Activated T-helper 1 cell treated with Interleukin-2 at 50 U/mL for 16 hours (primary cell): ENCODE measurements at places on chromosomes 11 and 22.

- DNase-seq, result no peak
Observed at GRCh38 chr11:32131321-32131720, 40.4 kb downstream of the RCN1 start.

DNA sequence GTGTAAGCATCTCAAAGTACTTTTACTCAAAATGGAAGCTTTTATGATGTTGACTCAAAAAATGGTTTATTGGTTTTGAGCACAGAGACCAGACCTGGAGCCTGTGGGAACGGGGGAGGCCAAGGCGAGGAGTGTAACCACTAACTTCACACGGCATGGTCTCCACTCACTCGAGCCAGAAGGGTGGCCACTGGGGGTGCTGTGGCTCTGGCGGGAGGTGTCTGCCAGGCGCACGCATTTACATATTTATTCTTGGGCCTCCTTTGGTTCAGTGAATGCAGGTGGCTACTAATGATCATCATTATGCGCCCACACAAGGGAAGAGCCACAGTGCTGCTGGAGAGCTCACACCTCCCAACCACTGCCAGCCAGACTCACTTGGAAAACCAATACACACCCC lies 64.6 kb downstream of the FLRT1 start:
- DNase-seq, result no peak

GRCh38 chr22:17974087-17974486 lies 50.3 kb downstream of the MICAL3 start:
- DNase-seq, result no peak

GRCh38 chr22:45777852-45778375 lies 106.3 kb downstream of the ATXN10 start:
- DNase-seq, result no peak

DNA sequence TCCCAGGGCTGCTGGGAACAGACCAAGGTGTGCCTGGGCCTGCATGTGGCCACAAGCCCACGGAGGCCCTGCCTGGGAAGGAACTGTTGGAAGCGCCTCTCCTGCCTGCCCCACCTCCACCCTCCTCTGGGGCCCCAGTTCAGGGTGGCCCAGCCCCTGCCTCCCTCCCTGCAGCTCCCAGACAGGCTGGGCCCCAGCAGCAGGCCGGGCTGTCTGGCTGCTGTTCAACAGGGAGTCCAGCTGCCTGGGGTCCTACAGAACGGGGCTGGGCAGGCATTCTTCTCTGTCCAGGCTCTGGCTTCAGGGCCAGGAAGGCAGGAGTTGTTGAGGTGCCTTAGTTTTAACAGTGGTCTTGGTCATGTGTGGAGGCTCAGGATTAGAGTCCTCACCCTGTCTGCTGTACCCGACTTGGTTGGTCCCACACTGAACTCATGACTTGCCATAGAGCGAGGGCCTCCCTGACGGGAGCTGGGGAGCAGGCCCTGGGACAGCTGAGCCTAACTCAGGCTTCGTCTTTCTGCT lies 11.8 kb downstream of the PRDM11 start:
- no peak for DNase-seq

GRCh38 chr11:118921929-118922744 lies 3.6 kb downstream of the BCL9L start:
- DNase-seq, result no peak

DNA sequence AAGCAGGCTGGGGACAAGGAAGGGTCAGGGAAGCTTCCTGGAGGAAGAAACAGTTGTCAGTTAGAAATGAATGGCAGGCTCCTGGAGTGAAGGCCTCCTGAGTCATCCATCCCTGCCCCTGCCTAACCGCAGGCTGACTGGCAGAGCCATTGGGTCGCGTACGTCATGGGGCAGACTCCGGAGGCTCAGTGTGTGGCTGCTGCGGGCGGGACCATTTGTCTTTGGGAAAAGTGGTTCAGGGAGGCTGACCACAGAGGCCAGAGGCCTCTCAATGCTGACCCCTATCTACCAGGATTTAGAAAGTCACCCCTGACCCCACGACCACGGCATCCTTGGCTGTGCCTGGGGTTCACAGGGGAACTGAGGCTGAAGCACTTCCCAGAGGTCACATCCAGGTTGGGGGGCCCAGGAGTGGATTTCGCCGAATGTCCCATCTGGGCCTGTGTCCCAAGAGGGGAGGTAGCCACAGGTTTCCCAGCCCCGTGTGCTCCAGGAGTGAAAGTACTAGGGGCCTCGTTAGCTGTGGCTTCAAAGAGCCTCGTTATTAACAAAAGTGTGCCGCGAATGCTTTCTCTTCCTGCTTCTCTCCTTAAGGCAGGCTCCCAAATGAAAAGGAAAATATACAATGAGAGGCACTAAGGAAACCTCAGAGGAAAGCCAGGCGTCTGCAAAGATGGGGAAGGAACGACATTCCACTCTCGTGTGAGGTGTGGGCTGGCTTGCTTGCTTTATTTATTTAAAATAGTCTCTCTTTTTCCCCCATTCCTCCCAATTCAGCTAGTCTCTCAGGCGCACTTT lies 58.9 kb downstream of the FLRT1 start:
- no peak for DNase-seq

DNA sequence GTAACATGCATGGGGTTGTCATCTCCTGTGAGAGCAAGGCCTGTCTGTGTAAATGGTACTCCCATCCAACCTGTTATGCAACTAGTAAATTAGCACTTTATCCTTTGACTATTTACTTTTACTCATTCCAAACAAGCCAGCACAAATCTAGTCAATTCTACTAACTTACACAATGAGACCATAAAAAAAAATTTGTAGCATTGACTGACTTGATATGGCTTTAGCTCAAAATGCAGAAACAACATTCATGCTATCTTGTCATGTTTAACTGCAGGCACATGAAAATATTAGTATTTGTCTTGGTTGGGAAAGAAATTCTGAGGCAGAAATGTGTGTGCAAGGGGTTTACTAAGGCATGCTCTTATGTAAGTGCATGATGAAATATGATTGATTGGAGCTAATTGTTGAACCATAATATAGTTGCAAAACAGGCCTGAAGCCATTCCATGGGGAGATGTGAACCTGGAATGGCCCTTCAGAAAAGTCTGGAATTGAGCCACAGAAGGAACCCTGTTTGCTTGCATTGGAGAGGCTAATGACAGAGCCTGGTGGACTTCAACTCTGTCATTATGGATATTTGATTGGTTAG lies 2.5 kb downstream of the SLC22A25 start:
- DNase-seq, result no peak

DNA sequence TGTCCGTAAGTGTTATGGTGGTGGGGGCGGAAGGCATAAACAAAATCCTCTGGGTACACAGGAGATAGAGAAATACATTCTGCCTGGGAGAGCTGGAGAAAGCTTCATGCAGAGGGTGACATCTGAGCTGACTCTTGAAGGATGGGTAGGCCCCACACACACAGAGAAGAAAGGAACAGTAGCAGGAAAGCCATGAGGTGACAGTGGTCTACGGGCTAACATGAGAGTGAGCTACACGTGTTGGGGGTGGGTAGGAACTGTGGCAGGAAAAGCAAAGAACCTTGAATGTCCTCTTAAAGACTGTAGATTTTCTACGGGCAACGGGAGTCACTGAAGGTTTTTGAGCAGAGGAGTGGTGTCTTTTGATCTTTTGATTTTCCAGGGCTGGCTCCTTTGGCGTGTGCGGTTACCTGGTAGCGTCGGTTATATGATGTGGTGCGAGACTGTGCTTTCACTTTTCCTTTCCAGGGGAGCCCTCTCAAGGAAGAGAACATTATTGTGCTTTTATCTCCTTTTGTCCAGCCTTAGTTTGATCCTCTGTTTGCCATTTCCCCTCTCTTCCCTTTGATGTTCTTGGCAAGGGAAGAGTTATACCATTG lies 39.7 kb downstream of the ADAMTS8 start:
- DNase-seq, result no peak

DNA sequence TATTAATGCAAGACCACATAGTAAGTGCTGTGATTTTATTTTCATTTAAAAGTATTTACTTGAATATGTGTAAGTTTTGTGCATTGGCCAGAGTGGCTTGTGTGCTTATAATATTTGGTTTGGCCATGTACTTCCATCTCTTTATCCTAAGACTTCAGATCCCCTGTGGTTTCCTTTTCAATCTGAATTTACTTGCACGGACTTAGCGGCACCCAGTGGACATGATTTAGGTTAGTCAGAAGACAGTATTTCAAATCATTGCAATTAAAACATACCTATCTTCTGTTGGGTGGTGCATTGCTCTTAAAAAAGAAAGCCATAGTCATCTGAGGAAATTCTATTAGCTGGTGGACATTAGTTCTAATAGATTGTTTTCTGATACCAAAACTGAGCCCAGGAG lies 30.7 kb downstream of the PIWIL4 start:
- DNase-seq, result no peak

GRCh38 chr11:63507511-63507910 lies 1.6 kb downstream of the LGALS12 start:
- DNase-seq, result no peak

DNA sequence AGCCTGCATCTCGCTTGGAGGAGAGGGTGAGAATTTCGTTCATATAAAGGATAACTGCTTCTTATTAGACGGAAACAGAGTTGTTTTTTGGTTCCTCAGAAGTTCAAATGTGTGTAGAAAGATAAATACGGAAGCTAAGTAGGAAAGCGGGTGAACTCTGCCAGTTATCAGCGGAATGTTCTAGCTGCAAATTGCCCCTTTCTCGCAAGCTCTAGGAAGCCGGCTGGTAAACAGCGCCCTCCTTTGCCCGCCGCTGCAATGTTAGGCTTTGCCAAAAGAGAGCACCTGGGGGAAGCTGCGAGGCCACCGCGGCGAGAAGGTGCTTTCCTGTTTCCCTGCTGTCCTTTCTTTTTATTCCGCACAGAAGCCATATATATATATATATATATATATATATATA lies 67.0 kb downstream of the IGLL5 start:
- DNase-seq, result no peak

DNA sequence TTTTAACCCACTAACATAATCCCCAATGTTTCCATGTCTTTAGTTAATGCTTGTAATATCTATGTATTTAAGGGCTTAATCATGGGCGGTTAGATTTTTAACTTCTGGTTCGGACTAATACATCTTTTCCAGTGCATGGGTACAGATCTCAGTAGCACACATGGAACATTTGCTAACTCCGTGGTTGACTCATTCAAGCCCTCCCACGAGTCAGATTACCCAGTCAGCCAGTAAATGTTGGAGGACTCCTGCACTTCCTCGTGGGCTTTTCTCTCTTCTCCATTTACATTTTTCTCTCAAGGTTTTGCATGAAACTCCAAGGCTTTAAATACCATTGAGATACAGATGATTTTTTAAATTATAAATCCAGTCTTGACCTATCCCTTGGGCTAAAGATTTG lies 313.9 kb downstream of the ST3GAL4 start:
- no peak for DNase-seq

GRCh38 chr11:75365711-75366181 lies 14.3 kb upstream of the ARRB1 start:
- no peak for DNase-seq

- DNase-seq, result no peak
Observed at GRCh38 chr11:115279813-115280761, 224.1 kb downstream of the CADM1 start.
